ENCODE measurements at places on chromosomes 4 and X.

DNA sequence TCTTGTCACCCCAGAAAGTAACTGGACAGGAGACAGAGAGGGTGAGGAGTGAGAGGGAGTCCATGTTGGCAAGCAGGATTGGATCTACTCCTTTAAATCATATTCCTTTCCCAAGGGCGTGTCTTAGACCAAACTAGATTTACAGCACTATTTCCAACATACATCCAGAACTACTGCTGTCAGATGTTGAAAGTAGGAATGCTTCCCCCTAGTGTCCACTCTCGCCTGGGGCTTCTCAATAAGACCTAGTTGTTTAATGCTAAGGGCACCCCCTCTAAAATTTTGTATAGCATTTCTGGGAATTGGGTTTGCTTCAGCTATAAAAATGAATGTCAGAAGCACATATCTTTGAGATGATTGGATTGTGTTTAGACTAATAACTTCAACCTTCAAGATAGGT, 13.3 kb downstream of the OFD1 start:
- DNase-seq: no peak

- no peak for DNase-seq
These were observed 84.4 kb downstream of the CFAP299 start for GRCh38 chr4:80419946-80420345.

DNA sequence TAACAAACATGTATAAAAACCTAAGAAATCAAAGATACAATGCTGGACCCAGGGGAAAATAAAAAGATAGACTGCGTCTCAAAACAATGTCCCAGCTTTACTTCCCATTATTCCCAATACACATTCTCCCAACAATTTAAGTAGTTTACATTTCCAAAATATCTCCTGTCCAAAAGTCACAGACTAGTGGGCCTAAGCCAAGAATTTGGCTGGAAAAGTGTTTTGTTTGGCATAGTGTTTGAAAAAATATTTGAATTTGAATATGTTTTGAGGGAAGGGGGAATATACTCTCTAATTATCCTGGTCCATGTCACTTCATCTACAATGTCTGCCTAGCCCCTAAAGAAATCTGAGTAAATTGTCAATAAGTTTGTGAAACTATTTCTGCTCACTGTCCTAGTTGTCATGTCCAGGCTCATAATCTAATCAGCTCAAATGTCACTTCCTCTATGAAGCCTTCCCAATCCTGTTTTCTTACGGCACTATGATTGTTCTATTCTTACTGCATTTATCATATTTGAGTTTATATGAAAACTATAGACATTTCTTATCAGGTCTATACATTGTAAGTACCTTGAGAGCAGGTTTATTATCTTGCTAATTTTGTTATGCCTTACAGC, 74.4 kb downstream of the SEC24D start:
- DNase-seq: no peak

GRCh38 chr4:124334119-124334518, 378.4 kb downstream of the ANKRD50 start:
- no peak for DNase-seq

- DNase-seq: no peak
These were observed 20.4 kb downstream of the USP46 start for GRCh38 chr4:52638717-52639116.

GRCh38 chr4:3879681-3880614, 113.8 kb downstream of the ADRA2C start:
- DNase-seq: no peak

DNA sequence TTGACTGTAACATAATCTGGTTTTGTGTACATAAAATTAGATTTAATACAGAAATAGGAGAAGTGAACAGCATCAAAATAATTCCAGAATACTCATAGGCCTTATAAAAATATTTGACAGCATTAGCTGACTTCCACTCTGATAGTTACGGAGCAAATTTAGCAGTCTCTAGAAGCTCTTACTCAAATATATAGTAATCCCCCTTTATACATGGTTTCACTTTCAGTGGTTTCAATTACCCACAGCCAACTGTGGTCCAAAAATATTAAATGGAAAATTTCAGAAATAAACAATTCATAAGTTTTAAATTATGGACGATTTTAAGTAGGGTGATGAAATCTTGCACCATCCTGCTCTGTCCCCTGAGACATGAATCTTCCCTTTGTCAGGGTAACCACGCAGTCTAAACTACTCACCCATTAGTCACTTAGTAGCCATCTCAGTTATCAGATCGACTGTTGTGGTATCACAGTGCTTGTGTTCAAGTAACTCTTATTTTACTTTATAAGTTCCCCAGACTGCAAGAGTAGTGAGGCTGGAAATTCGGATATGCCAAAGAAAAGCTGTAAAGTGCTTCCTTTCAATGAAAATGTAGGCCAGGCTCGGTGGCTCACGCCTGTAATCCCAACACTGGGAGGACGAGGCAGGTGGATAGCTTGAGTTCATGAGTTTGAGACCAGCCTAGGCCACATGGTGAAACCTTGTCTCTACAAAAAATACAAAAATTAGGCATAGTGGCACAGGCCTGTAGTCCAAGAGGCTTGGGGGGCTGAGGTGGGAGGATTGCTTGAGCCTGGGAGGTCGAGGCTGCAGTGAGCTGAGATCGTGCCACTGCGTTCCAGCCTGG, 17.2 kb upstream of the RTL9 start:
- DNase-seq: no peak

GRCh38 chrX:56099271-56099670, 132.9 kb upstream of the KLF8 start:
- no peak for DNase-seq

DNA sequence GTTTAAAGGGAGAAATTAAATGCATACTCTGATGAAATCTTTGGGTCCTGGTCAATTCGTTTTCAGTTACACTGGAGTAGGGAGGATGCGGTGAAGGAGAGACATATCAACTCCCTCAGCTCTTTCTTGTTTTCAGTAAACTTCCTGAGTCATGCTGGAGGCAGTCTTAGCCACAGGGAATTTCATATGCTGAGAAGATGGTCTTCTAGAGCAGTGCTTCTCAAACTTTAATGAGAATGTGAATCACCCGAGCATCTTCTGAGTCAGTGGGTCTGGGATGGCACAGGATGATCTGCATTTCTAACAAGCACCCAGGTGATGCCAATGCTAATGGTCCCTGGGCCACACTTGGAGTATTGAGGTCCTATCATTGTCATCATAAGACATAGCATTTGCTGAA, 214.5 kb downstream of the KIT start:
- no peak for DNase-seq

- no peak for DNase-seq
These were observed 421.9 kb upstream of the DIPK2B start for GRCh38 chrX:45622538-45622937.

DNA sequence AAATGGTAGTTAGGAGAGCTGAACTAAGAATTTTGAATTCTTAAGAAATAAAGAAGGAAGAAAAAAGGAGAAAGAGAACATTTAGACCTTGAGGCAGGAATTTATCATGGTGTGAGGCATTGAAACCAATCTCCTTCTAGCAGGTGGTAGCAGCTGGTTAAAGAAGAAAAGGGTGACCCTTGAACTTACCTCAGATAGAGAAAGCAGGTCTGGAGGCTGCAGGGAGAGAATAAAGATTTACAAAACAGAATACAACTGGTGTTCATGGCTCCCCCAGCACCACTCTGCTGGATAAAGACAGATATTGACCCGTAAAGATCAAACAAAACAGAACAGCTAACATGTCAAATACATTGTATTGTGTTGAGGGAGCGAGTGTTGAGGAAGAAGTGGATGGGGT, 56.0 kb downstream of the NCAPG start:
- DNase-seq: no peak

DNA sequence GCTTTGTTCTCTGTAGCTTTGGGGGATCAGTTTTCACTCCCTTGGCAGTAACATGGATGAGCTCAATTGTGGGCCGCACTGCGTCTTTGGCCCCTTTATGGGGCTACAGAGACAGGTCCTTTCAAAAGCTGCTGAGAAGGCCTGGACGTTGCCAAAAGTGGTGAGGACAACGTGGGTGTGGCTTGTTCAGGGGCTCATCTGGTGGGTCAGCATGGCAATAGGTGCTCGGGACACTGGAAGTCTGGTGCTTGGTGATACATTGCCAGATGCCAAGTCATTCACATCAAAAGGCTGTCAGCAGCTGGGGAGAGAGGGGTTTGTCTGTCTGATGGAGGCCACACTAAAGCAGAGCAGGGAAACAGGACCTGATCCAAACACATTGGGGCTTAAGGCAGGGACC, 149.8 kb upstream of the EOLA2 start:
- no peak for DNase-seq

DNA sequence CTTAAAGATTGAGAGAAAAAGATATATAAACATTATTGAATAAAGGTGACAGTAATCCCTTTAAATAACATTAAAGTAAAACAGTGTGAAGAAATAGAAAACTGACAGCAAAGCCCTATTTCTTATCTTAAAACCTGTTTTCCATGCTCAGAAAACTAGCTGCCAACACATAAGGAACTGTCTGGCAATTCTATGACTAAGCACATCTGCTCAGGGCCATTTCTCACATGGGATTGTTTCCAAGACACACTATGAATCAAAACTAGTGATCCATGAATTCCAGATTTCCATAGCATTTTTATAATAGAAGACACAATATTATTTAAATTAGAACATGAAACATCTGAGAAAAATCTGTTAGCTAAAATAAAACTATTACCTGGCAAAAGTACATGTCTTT, 113.4 kb downstream of the SCLT1 start:
- no peak for DNase-seq

- no peak for DNase-seq
These were observed 900 bp upstream of the MTMR1 start for GRCh38 chrX:150692296-150692695.

- DNase-seq: no peak
These were observed 161.2 kb upstream of the WDFY3 start for GRCh38 chr4:85127653-85128052.

DNA sequence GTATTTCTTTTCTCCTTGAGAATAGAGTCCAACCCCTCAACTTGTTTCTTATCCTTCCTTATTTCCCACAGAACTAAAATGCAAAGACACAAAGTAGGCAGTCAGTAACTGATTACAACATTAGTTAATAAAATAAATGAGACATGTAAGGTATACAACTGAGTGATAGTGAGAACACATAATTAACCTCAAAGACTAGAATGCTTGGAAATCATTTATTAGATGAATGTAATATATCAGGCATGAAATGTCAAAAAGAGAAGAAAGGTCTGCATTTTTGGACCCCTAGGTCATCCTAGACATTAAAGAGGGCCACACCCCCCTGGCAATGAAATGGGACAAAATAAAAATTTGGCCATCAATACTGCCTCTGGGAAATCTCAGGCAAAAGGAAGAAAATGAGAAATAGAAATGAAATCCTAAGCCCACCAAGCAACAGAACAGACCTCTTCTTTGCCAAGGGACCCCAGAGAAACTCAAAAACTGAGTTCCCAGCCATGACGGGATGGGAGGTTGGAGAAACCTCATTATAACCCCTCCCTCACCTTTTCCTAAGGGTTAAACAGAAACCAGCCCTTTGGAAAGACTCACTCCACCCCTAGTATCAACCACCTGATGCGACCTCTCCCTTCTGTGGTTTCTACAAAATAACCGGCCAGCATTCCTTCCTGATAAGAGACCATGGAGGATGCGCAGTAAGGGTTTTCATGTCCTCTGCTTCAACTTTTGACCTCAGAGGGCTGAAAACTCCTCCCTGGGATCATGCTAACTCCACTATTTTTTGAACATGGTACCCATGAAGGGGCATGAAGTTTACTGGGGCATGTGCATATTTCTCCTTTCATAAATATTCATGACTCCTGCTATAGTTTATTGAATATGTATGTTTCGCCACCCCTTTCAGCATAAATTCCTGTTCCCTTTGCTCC, 90.0 kb upstream of the EXOC1L start:
- DNase-seq: no peak

GRCh38 chr4:37258221-37258620, 13.7 kb downstream of the NWD2 start:
- DNase-seq: no peak

- DNase-seq: no peak
These were observed 545.3 kb upstream of the GRID2 start for GRCh38 chr4:91758487-91758886.

GRCh38 chr4:185836241-185837084, 24.5 kb upstream of the SORBS2 start:
- DNase-seq: no peak

DNA sequence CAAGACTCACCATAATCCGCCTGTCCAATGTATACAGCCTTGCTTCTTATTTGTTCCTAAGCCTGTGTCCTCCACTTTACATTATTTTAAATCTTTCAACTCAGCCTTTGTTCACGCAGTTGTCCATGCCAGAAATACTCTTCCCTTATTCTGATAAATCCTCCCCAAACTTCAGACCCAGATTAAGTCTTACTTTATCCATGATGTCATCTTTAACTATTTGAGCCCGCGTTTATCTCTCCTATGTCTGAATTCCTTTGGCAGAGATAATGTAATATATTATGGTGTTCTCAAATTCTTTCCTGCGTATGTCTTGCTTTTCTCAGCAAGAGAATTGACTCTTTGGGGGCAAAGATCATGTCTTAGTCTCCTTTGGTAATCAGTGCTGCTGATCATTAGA, 129.6 kb downstream of the LUZP4 start:
- DNase-seq: no peak
